ENCODE measurements at places on chromosomes 6 and 20.

DNA sequence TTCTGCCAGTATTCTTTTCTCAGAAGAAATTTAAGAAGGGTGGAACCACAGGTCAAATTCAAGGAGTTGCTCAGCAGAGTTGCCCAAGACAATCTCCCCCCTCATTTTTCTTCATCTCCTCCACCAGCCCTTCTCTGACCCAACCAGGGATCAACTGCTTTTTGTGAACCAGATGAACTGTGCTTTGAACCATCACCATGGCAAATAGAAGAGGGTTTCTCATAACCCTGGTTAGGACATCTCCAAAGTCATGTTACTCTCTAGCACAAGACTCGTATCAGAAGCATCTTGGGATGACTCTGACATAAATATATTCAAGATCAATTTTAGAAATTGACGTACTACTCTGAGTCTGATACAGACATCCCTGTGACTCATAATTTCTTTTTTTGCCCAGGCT, 130.7 kb downstream of the ALDH8A1 start:
- no peak for DNase-seq

DNA sequence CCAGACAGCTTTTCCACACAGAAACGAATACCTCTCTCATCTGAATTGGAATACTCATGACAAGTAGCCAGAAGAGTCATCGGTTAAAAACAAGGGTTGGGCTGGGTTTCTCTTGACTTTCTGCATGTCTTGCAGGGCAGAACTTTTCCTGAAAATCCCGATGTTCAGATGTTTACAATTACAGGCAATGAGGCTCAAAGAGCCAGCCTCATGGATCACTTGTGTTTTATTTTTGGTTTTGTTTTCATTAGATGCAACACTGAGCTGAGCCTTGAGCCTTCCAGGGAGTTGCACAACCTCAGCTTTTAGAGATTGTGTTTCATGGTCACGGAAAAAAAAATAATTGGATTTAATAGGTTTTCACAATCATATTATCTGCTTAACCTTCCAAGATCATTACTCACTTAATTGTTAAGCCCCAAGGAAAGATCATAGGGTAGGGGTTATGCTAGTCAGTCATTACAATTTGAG, 288.1 kb upstream of the PRDM1 start:
- no peak for DNase-seq

GRCh38 chr6:4504700-4505099, 271.5 kb upstream of the CDYL start:
- DNase-seq, result no peak

- DNase-seq, result peak; percentile 12
Measured at GRCh38 chr20:39268981-39269461, 306.9 kb downstream of the DHX35 start.

DNA sequence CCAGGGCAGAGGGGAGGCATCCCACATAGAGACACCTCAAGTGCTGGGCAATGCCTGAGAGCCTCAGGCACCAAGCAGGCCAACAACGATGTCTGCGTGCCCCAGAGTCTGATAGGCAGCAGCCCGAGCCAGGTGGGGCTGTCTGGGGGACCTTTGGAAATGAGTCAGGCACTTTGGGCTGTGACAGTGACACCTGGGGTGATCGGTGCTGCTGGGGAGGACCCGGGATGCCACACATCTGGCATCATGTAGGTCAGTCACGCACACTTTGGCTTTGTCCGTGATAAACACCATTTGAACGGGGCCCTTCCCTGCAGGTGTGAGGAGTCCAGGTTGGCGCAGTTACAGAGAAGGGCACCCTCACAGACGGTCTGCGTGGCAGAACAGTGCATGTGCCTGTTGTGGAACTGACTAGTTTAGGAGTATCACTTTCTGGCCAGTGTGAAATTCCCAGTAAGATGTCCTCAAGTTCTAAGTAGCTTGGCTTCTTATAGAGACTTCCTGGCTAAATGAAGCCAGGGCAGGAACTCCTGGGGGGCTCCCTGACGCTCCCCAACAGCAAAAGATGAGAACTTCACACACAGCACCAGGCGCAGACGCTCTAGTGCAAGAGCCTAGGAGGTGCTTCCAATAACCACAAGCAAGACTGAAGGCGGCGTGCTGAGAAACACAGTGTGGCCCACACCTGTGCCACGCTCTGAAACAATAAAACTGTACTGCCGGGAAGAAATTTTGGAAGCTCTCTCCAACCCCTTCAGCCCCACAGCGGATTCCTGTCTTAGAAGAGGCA, 134.7 kb downstream of the WDR27 start:
- no peak for DNase-seq

- no peak for DNase-seq
Measured at GRCh38 chr6:53203483-53203882, 54.8 kb upstream of the GCM1 start.

- DNase-seq, result no peak
Measured at GRCh38 chr6:53811082-53811481, 16.3 kb downstream of the LRRC1 start.

DNA sequence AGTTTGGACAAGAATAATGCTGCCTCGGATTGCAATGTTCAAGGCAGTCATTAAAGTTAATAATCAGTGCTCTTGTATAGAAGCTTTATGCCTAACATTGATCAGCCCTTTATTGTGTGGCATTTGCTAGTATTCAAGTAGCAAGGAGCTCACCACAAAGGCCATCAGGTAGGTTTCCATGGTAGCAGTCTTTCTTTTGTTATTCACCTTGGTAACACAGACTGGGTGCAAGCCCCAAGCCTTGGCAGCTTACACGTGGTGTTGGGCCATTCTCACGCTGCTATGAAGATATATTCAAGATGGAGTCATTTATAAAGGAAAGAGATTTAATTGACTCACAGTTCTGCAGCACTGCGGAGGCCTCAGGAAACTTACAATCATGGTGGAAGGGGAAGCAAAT, 149.3 kb downstream of the ADAT2 start:
- no peak for DNase-seq

- no peak for DNase-seq
Measured at GRCh38 chr6:77036400-77036799, 426.9 kb downstream of the HTR1B start.

DNA sequence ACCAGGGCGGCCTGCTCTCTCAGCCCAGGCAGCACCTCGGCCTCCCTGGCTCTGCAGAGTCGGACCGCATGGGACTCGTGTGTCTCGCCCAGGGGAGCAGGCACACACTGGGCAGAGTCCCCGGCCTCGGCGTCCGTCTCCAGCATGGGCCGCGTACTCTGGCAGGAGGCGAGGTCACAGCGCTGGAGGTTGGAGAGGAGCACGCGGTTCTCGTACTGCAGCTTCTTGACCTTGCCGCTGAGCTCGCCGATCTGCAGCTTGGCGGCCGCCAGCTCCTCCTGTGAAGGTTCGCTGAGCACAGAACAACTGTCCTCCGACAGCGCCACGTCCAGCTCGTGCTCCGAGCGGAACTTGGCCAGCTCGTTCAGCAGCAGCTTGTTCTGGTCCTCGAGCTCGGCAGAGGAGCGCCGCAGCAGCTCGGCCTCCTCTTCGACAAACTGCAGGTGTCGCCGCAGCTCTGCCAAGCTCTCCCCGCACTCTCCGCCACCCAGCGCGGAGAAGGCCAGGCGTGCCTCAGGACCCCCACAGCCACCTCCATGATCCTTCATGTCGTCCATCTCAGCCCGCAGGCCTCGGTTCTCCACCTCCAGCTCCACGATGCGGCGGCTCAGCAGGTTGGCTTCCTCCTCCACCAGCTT, 42.0 kb upstream of the DSN1 start:
- DNase-seq, result no peak

DNA sequence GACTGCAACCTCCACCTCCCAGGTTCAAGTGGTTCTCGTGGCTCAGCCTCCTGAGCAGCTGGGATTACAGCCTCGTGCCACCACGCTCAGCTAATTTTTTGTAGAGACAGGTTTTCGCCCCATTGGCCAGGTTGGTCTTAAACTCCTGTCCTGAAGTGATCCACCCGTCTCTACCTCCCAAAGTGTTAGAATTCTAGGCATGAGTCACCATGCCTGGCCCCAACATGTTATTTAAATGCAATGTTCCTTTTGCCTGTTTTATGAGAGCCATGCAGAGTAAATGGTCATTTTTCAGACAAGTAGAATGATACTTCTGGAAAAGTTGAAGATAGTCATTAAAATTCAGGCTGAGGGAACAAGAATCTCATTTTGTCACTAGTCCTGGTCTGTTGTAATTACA, 43.8 kb upstream of the RPS6KA2 start:
- no peak for DNase-seq

DNA sequence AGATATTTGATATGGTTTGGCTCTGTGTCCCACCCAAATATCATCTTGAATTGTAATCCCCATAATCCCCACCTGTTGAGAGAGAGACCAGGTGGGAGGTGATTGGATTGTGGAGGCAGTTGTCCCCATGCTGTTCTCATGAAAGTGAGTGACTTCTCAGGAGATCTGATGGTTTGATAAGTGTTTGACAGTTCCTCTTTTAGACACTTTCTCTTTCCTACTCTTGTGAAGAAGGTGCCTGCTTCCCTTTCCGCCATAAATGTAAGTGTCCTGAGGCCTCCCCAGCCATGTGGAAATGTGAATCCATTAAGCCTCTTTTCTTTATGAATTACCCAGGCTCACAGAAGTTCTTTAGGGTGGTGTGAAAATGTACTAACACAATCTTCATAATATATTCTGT, 1404.0 kb upstream of the ADGRB3 start:
- no peak for DNase-seq

- DNase-seq, result no peak
Measured at GRCh38 chr6:33248643-33248931, 23.1 kb downstream of the VPS52 start.

GRCh38 chr6:149888659-149889058, 9.3 kb downstream of the RAET1E start:
- DNase-seq, result no peak

DNA sequence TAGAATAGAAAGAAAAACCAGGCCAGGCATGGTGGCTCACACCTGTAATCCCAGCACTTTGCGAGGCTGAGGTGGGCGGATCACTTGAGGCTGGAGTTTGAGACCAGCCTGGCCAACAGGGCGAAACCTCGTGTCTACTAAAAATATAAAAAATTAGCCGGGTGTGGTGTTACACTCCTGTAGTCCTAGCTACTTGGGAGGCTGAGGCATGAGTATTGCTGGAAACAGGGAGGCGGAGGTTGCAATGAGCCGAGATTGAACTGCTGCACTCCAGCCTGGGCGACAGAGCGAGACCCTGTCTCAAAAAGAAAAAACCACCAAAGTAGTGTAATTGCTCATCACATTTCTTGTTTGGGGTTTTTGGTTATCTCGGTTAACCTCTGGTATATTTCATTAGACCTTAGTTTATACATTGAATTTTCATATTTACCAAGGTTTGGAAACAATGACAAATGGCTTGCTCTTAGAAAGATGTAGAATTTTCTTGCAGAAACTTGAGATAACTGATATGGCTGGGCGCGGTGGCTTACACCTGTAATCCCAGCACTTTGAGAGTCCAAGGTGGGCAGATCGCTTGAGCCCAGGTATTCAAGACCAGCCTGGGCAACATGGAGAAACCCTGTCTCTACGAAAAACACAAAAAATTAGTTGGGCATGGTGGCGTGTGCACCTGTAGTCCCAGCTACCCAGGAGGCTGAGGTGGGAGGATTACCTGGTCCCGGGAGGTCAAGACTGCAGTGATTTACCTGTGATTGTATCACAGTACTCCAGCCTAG, 14.2 kb downstream of the ITCH start:
- DNase-seq, result no peak

DNA sequence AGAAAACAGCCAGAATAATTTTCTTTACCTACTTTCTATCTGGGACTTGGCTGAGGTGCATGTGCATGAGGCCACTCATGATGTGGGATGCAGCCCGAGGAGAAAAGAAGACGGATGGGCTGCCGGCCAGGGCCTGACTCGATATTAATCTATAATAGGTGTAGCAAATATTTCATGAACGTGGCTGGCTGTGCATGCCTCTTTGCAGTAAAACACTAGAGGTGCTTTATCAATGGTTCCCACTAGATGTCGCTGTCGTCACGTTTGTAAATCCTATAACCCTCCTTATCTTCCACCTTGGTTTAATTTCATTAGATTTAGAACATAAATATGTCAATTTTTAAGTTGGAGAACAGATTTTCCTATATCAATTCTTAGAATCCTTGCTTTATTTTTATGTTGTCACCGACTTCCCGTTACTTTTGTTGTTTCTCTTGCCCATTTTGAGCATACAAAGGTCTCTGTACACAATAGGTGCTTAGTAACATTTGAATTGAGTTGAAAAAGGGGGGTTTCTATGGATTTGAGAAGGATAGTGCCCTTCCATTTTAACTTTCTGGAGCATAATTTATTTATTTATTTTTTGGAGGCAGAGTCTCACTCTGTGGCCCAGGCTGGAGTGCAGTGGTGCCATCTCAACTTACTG, 19.6 kb upstream of the FERMT1 start:
- DNase-seq, result peak; percentile 58

DNA sequence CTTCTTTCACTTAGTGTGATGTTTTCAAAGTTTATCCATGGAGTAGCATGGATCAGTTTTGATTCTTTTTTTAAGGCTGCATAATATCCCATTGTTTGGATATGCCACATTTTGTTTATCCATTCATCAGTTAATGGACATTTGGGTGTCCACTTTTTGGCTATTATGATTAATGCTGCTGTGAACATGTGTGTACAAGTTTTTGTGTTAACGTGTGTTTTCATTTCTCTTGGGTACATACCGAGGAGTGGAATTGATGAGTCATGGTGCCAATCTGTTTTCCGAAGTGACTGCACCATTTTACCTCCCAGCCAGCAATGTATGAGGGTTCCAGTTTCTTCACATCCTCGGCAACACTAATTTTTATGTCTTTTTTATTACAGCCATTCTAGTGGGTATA, 78.4 kb upstream of the CCDC28A start:
- no peak for DNase-seq

GRCh38 chr6:27592481-27593199, 119.7 kb upstream of the ZNF184 start:
- DNase-seq, result peak; percentile 64

DNA sequence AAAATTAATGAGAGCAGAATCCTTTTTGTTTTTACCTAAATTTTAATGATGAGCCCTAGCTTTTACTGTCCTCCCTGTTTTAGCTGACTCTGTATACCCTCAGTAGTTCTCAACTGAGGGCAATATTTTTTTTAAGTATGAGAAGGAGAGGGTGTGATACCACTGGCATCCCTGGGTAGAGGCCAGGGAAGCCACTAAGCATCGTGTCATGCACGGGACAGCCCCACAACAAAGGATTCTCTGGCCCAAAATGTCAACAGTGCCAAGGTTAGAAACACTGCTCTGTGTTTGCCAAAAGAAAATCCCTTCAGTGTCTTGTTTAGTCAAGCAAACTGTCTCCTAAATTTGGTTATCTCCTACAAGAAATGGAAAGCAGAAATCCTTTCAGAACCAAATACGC, 210.4 kb downstream of the KCNQ5 start:
- DNase-seq, result no peak

DNA sequence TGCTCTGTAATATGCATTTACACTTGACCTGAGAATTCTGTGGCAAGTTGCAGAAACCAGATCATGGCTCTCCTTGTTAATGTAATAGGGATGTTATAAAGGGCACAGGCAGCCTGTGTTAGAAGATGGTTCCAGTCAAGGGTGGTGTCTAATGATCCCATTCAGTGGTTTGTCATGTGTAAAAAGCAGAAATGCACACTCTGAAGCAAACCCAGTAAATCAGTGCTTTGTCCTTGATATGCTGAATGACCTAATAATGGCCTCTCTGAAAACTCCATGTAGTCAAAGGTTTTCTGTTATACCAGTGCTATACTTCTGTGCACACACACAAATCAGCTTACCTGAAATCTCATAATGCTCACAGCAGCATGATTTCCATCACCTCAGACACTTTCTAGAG, 66.2 kb downstream of the SOBP start:
- no peak for DNase-seq

- DNase-seq, result no peak
Measured at GRCh38 chr6:152636021-152636608, 1.0 kb downstream of the SYNE1 start.

- DNase-seq, result no peak
Measured at GRCh38 chr6:128617285-128617684, 96.9 kb upstream of the PTPRK start.

- DNase-seq, result no peak
Measured at GRCh38 chr6:134826889-134827737, 122.8 kb downstream of the ALDH8A1 start.

Data from NCI-H460 (cell line).